Vagina (tissue), 2 donors: ENCODE measurements at places on chromosomes 12 and 14. TPM values are rescaled to one million over a fixed set of nuclear protein-coding genes. Genes with fewer than 3 reads are reported as not detected.

The CACNA1C gene
- total RNA-seq: 9.8 TPM

The WBP11 gene
- 12.8 TPM for total RNA-seq

The KRT8 gene
- total RNA-seq: 22.8 TPM

The TPPP2 gene
- not detected for total RNA-seq

The FAM181A gene
- total RNA-seq: not detected

The PIANP gene
- total RNA-seq: 5.6 TPM

The OR4K5 gene
- total RNA-seq: not detected
